Inflammatory macrophage (primary cell): ENCODE measurements at places on chromosomes 6 and 20.

DNA sequence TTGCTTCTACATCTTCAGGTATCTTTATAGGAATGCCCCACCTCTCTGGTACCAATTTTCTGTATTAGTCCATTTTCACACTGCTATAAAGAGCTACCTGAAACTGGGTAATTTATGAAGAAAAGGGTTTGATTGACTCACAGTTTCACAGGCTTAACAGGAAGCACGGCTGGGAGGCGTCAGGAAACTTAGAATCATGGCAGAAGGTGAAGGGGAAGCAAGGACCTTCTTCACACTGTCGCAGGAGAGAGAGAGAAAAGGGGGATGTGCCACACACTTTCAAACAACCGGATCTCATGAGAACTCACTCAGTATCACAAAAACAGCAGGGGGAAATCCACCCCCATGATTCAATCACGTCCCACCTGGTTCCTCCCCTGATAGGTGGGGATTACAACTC, 24.4 kb upstream of the LY86 start:
- DNase-seq: no peak

GRCh38 chr6:30100585-30101443, 12.1 kb downstream of the TRIM31 start:
- no peak for DNase-seq

GRCh38 chr6:19869464-19869863, 32.3 kb downstream of the ID4 start:
- no peak for DNase-seq

DNA sequence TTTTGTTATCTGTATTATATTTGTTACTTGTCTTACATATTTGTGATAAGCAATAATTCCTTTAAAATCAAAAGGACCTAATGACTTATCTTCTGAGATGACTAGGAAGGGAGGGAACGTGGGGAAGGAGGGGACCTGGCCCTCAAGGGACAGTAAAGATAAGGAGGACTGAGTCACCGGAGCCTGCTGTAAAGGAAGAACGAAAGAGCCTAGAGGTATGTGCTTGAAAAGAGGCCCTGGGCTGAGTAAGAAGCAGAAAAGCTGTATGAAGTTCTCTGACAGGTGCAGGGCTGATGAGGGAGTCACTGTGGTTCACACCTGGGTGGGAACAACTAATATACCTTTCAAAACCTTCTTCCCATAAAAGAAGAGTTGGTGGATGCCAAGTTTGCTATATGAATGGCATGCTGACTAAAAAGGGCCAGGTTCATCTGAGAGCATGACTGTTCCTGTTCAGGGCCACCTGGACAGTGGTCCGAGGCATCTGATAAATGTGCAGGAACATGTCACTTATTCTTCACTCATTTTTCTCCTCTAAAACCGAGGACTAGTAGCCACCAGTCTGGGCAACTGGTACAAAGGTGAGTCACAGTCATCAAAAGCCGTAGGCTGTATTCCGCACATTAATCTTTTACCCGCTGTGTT, 111.3 kb downstream of the TNFAIP3 start:
- no peak for DNase-seq

GRCh38 chr6:150312395-150312794, 56.4 kb upstream of the IYD start:
- no peak for DNase-seq

- DNase-seq: no peak
Measured at GRCh38 chr6:134577998-134578397, 260.1 kb upstream of the SGK1 start.

GRCh38 chr20:38875175-38875993, 50.8 kb upstream of the FAM83D start:
- no peak for DNase-seq

GRCh38 chr20:33441142-33441955, 2.2 kb downstream of the SNTA1 start:
- no peak for DNase-seq

GRCh38 chr6:28337121-28337520, 1.2 kb upstream of the ZSCAN31 start:
- DNase-seq: no peak

DNA sequence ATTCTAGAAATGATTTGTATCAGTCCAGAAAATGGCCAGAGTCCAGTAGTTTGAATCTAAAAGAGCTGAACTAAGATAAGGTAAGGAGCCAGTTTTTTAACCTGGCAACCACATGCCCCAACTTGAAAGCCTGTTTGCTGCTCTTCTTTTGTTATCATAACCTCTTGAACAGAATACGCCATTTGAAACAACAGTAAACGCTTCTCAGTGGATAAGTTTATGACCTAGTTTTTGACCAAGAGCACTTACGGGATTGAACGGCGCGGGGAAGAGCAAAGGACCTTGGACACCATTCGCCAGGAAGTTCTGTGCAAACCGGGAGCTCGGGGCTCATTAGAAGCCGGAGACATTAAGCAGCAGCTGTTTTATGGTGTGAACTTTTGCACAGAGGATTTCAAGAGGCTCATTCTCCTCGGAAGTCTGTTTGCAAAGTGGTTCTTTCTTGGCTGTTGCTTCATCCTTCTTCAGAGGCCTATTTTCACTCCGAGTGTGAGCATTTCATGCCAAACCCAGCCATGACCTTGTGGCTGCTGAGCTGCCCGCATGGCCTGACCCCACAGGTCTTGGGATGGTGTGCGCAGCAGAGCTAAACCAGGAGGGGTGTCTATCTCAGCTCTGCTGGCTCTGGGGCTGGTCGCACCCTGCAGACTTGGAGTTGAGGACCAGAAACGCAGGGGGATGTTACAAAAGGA, 215.1 kb downstream of the SOX4 start:
- DNase-seq: no peak
